Cardiac muscle cell (in vitro differentiated cells and primary cell): ENCODE measurements at places on chromosomes 2 and 18. TPM values are rescaled to one million over a fixed set of nuclear protein-coding genes. Genes with fewer than 3 reads are reported as not detected.

MARCO gene
- total RNA-seq, result not detected in 2 replicates

SLC9A4 gene
- not detected in 2 replicates for total RNA-seq

PLCL1 gene
- total RNA-seq, result 4.9 and 9.0 TPM in 2 replicates

POTEC gene
- not detected in 2 replicates for total RNA-seq

COL3A1 gene
- total RNA-seq, result 155 and 216 TPM in 2 replicates

DSG2 gene
- total RNA-seq, result 27.6 and 45.3 TPM in 2 replicates

TRIM43 gene
- not detected in 2 replicates for total RNA-seq

CD226 gene
- 0.21 and 0.71 TPM in 2 replicates for total RNA-seq

IL37 gene
- total RNA-seq, result not detected in 2 replicates

PDE1A gene
- 0.06 and 0.32 TPM in 2 replicates for total RNA-seq

CDH19 gene
- not detected in 2 replicates for total RNA-seq

C2orf42 gene
- total RNA-seq, result 11.9 and 14.6 TPM in 2 replicates

EVX2 gene
- 0.06 and 0.11 TPM in 2 replicates for total RNA-seq

SEPTIN10 gene
- 51.7 and 77.3 TPM in 2 replicates for total RNA-seq

ARHGEF33 gene
- 0.67 and 1.0 TPM in 2 replicates for total RNA-seq

CRACDL gene
- 0.04 and 0.06 TPM in 2 replicates for total RNA-seq

NEB gene
- 1.2 and 2.4 TPM in 2 replicates for total RNA-seq

IGFBP2 gene
- total RNA-seq, result 402 and 451 TPM in 2 replicates

DNA sequence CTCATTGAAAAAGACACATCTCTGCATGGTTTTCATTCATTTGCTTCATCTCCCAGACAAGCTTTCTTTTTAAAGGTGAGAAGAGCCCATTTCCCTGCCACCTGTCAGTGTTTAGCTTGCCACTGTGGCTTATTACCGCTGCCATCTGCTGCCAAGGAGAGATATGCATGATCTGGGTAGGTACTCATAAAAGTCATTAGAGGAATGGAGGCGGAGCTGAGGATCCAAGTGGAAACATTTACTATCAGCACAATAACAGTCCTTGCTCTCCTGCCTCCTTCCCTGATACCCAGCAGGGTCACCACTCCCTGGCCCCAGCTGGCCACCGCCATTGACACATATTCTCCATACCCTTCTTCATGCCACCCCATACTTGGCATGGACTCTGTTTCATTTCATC lies 390.4 kb downstream of the TSN start:
- no peak for DNase-seq
- no peaks in the 10 kb centered on the region for H3K27me3 ChIP-seq
- no peaks in the 10 kb centered on the region for H3K4me1 ChIP-seq
- no peak overlapping the region for H3K4me3 ChIP-seq

- no peak overlapping the region for H3K4me3 ChIP-seq
- no peaks in the 10 kb centered on the region for H3K27me3 ChIP-seq
- no peak for DNase-seq
- H3K27ac ChIP-seq, result peak overlapping the region; percentile 24
These were observed 15.5 kb downstream of the SH3BP4 start for GRCh38 chr2:234967201-234967869.

GRCh38 chr18:42296192-42296591 lies 341.2 kb downstream of the PIK3C3 start:
- no peak overlapping the region for H3K27ac ChIP-seq
- no peak overlapping the region for H3K4me3 ChIP-seq
- no peaks in the 10 kb centered on the region for H3K4me1 ChIP-seq
- peaks cover 6% of the 10 kb centered on the region for H3K27me3 ChIP-seq

GRCh38 chr2:146985753-146986152 lies 859.1 kb upstream of the ACVR2A start:
- H3K36me3 ChIP-seq, result no peaks in the 10 kb centered on the region
- DNase-seq, result no peak
- no peak overlapping the region for H3K27ac ChIP-seq

DNA sequence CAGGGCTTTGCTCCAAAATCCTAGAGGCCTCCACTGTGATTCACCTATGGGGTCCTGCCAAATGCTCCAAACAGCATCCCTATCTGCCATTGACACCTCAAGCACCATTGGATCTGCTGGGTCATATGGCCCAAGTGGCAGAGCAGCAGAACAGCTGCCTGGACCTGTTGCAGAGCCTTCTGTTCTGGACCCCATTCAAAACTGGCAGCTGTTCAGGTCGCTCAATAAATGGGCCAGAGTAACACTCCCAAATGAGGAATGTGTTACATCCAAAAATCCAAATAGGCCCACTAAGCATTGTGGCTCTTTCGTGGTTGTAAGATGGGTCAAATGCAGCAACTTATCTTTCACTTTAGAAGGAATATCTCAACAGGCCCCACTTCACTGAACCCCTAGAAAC lies 783.6 kb downstream of the DCDC2C start:
- H3K36me3 ChIP-seq, result no peaks in the 10 kb centered on the region
- H3K27ac ChIP-seq, result no peak overlapping the region
- H3K4me3 ChIP-seq, result no peak overlapping the region
- no peaks in the 10 kb centered on the region for H3K27me3 ChIP-seq
- no peak for DNase-seq

GRCh38 chr2:44833171-44834069 lies 108.1 kb upstream of the SIX3 start:
- no peak overlapping the region for H3K4me3 ChIP-seq
- H3K27ac ChIP-seq, result no peak overlapping the region
- H3K4me1 ChIP-seq, result no peaks in the 10 kb centered on the region
- no peak for DNase-seq
- H3K27me3 ChIP-seq, result no peaks in the 10 kb centered on the region

- DNase-seq, result no peak
- no peaks in the 10 kb centered on the region for H3K4me1 ChIP-seq
- no peaks in the 10 kb centered on the region for H3K36me3 ChIP-seq
- no peak overlapping the region for H3K4me3 ChIP-seq
- H3K27me3 ChIP-seq, result no peaks in the 10 kb centered on the region
- no peak overlapping the region for H3K27ac ChIP-seq
These were observed 59.2 kb downstream of the CSRNP3 start for GRCh38 chr2:165528691-165529090.

GRCh38 chr2:231315896-231316295 lies 79.6 kb upstream of the B3GNT7 start:
- no peak overlapping the region for H3K4me3 ChIP-seq
- H3K27me3 ChIP-seq, result no peaks in the 10 kb centered on the region
- DNase-seq, result no peak
- no peak overlapping the region for H3K27ac ChIP-seq
- H3K4me1 ChIP-seq, result peaks cover 7% of the 10 kb centered on the region

GRCh38 chr2:191824398-191824797 lies 22.5 kb downstream of the CAVIN2 start:
- no peaks in the 10 kb centered on the region for H3K36me3 ChIP-seq
- H3K4me1 ChIP-seq, result peaks cover 7% of the 10 kb centered on the region
- no peak overlapping the region for H3K27ac ChIP-seq
- H3K27me3 ChIP-seq, result no peaks in the 10 kb centered on the region

- H3K4me3 ChIP-seq, result no peak overlapping the region
- H3K36me3 ChIP-seq, result no peaks in the 10 kb centered on the region
- H3K27me3 ChIP-seq, result no peaks in the 10 kb centered on the region
- H3K4me1 ChIP-seq, result no peaks in the 10 kb centered on the region
These were observed 100.4 kb downstream of the HIBCH start for GRCh38 chr2:190219186-190219585.

- H3K27me3 ChIP-seq, result no peaks in the 10 kb centered on the region
- H3K27ac ChIP-seq, result no peak overlapping the region
- DNase-seq, result no peak
- H3K36me3 ChIP-seq, result no peaks in the 10 kb centered on the region
- peaks cover 4% of the 10 kb centered on the region for H3K4me1 ChIP-seq
- H3K4me3 ChIP-seq, result no peak overlapping the region
These were observed 127.2 kb upstream of the EPAS1 start for GRCh38 chr2:46170026-46170425.

GRCh38 chr2:104944495-104944894 lies 90.6 kb downstream of the POU3F3 start:
- no peak overlapping the region for H3K27ac ChIP-seq
- no peak overlapping the region for H3K4me3 ChIP-seq
- peaks cover 3% of the 10 kb centered on the region for H3K27me3 ChIP-seq
- no peaks in the 10 kb centered on the region for H3K36me3 ChIP-seq

DNA sequence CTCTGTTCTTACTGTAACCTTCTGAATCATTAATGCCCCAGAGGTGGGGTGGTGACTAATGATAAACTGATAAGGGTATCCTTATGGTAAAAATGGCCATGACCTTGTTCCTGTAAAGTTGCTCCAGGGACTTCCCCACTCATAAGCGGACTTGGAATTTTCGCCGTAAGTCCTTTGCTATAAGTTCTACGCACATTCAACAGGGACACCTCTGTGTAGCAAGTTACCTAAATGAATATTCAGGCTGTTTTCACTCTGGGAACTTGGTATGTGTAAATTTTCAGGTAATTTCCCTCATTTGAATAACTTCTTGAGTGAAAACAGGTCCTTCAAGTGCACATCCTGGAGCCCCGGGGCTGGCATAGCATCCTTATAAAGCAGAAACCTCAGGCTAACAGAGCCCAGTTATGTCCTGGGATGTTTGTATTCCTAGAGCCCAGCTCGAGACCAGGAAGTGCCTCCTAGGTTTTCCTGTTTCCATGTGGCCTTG lies 9.4 kb upstream of the AGFG1 start:
- no peaks in the 10 kb centered on the region for H3K36me3 ChIP-seq
- H3K4me3 ChIP-seq, result no peak overlapping the region
- H3K27ac ChIP-seq, result no peak overlapping the region
- H3K27me3 ChIP-seq, result no peaks in the 10 kb centered on the region
- peaks cover 5% of the 10 kb centered on the region for H3K4me1 ChIP-seq

- peak overlapping the region; percentile 27 for H3K27ac ChIP-seq
- no peaks in the 10 kb centered on the region for H3K27me3 ChIP-seq
- no peak overlapping the region for H3K4me3 ChIP-seq
- peaks cover 46% of the 10 kb centered on the region for H3K4me1 ChIP-seq
- no peak for DNase-seq
- H3K36me3 ChIP-seq, result peaks cover 13% of the 10 kb centered on the region
These were observed 163.7 kb downstream of the LTBP1 start for GRCh38 chr2:33110461-33110860.

GRCh38 chr18:9069601-9070000 lies 32.9 kb upstream of the NDUFV2 start:
- no peak overlapping the region for H3K4me3 ChIP-seq
- no peaks in the 10 kb centered on the region for H3K4me1 ChIP-seq
- H3K27me3 ChIP-seq, result no peaks in the 10 kb centered on the region
- no peak overlapping the region for H3K27ac ChIP-seq
- no peaks in the 10 kb centered on the region for H3K36me3 ChIP-seq
- no peak for DNase-seq

DNA sequence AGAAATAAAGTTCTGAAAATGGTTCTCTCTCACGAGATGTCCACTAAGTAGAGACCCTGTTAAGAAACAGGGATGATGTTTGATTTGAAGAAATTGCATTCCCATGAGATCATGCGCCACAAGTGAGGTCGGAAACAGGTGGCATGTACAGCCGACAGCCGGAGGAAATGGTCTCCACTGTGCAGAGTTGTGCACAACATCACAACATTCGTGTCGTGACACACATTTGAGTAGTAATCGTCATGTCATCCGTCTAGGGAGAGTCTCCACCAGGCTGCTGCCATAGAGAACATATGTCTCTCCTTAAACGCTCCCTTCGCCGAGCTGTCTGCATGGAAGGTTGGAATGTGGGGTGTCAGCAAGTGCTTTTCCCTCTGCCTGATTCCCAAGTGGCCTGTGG lies 84.7 kb downstream of the ASAP2 start:
- no peaks in the 10 kb centered on the region for H3K27me3 ChIP-seq
- no peak overlapping the region for H3K4me3 ChIP-seq
- no peak overlapping the region for H3K27ac ChIP-seq
- no peak for DNase-seq
- no peaks in the 10 kb centered on the region for H3K36me3 ChIP-seq
- peaks cover 11% of the 10 kb centered on the region for H3K4me1 ChIP-seq

- no peak overlapping the region for H3K4me3 ChIP-seq
- no peaks in the 10 kb centered on the region for H3K27me3 ChIP-seq
- DNase-seq, result no peak
- no peak overlapping the region for H3K27ac ChIP-seq
These were observed 139.8 kb downstream of the HNMT start for GRCh38 chr2:138104071-138104470.

- no peaks in the 10 kb centered on the region for H3K36me3 ChIP-seq
- no peak for DNase-seq
- H3K27ac ChIP-seq, result no peak overlapping the region
- no peaks in the 10 kb centered on the region for H3K27me3 ChIP-seq
These were observed 32.2 kb upstream of the ZFP36L2 start for GRCh38 chr2:43258547-43259156.

GRCh38 chr2:54092940-54093339 lies 22.5 kb upstream of the ACYP2 start:
- no peak overlapping the region for H3K4me3 ChIP-seq
- peaks cover 10% of the 10 kb centered on the region for H3K4me1 ChIP-seq
- no peaks in the 10 kb centered on the region for H3K27me3 ChIP-seq
- no peaks in the 10 kb centered on the region for H3K36me3 ChIP-seq

GRCh38 chr2:202564226-202564625 lies 70.5 kb upstream of the FAM117B start:
- peaks cover 21% of the 10 kb centered on the region for H3K36me3 ChIP-seq
- H3K4me1 ChIP-seq, result no peaks in the 10 kb centered on the region
- H3K4me3 ChIP-seq, result no peak overlapping the region
- no peak overlapping the region for H3K27ac ChIP-seq

GRCh38 chr18:13982126-13982525 lies 66.8 kb upstream of the MC2R start:
- no peak overlapping the region for H3K4me3 ChIP-seq
- H3K27ac ChIP-seq, result no peak overlapping the region
- H3K36me3 ChIP-seq, result no peaks in the 10 kb centered on the region
- no peaks in the 10 kb centered on the region for H3K4me1 ChIP-seq
- DNase-seq, result peak; percentile 60

GRCh38 chr2:237408335-237409000 lies 5.5 kb downstream of the COL6A3 start:
- peak; percentile 64 for DNase-seq
- H3K4me3 ChIP-seq, result no peak overlapping the region
- H3K27me3 ChIP-seq, result no peaks in the 10 kb centered on the region
- H3K36me3 ChIP-seq, result no peaks in the 10 kb centered on the region

GRCh38 chr2:145080426-145080825 lies 560.5 kb upstream of the ZEB2 start:
- H3K27me3 ChIP-seq, result no peaks in the 10 kb centered on the region
- no peaks in the 10 kb centered on the region for H3K4me1 ChIP-seq
- no peak overlapping the region for H3K4me3 ChIP-seq
- no peaks in the 10 kb centered on the region for H3K36me3 ChIP-seq
- H3K27ac ChIP-seq, result no peak overlapping the region
- no peak for DNase-seq

- H3K27ac ChIP-seq, result no peak overlapping the region
- peak; percentile 57 for DNase-seq
- no peaks in the 10 kb centered on the region for H3K27me3 ChIP-seq
- H3K36me3 ChIP-seq, result no peaks in the 10 kb centered on the region
These were observed 12.2 kb upstream of the PSMA8 start for GRCh38 chr18:26121476-26121875.

- DNase-seq, result no peak
- no peaks in the 10 kb centered on the region for H3K36me3 ChIP-seq
These were observed 11.5 kb upstream of the TMEM237 start for GRCh38 chr2:201654616-201655384.

- no peak overlapping the region for H3K4me3 ChIP-seq
- H3K36me3 ChIP-seq, result no peaks in the 10 kb centered on the region
- no peaks in the 10 kb centered on the region for H3K27me3 ChIP-seq
- DNase-seq, result no peak
- no peaks in the 10 kb centered on the region for H3K4me1 ChIP-seq
These were observed 62.4 kb downstream of the RPL31 start for GRCh38 chr2:101064505-101064867.

- no peak overlapping the region for H3K4me3 ChIP-seq
- H3K27ac ChIP-seq, result no peak overlapping the region
- H3K27me3 ChIP-seq, result no peaks in the 10 kb centered on the region
- DNase-seq, result peak; percentile 54
- H3K36me3 ChIP-seq, result no peaks in the 10 kb centered on the region
These were observed 244.5 kb downstream of the TCF4 start for GRCh38 chr18:55343396-55344073.

- H3K27ac ChIP-seq, result no peak overlapping the region
- H3K27me3 ChIP-seq, result peaks cover 5% of the 10 kb centered on the region
- H3K4me1 ChIP-seq, result no peaks in the 10 kb centered on the region
These were observed 54.2 kb downstream of the NCAPH start for GRCh38 chr2:96389736-96390135.
